ENCODE measurements at places on chromosomes 3 and 15.
A peak's percentile ranks its signal among the peaks of the same experiment; 100 is the strongest.

DNA sequence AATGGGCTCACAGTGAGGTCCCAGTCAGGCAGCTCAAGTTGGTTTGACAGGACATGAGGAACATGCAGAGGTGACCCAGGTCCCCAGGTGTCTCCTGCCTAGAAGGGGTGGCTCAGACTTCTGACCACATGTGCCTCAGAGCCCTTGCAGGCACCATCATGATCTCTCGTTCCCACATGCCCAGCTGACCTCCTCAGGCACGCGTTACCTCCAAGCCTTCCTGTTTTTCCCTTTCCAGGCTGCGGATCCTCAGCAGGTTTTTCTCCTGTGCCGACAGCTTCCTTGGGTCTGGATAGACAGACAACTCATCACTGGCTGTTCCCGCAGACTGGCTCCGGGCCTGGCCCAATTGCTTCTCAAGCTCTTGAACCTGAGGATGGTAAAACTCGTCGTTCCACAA, 30.4 kb downstream of the CCDC13 start:
- DNase-seq = no peak

DNA sequence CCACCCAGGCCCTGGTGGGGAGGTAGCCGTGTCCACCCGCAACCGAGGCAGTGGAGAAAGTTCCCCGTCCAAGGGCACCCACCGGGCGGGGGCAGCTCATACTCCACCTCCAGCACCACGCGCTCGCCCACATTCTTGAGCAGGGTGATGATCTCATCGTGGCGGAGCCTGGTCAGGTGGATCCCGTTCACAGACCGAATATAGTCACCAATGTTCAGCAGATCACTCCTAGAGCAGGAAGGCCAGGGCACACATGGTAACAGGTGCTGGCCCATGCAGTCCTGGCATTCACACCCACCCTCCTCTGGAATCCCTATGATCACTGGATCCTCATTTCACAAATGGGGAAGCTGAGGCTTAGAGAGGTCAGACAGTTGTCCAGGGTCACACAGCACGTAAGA, 15.8 kb downstream of the GRIP2 start:
- peak; percentile 2 for DNase-seq

DNA sequence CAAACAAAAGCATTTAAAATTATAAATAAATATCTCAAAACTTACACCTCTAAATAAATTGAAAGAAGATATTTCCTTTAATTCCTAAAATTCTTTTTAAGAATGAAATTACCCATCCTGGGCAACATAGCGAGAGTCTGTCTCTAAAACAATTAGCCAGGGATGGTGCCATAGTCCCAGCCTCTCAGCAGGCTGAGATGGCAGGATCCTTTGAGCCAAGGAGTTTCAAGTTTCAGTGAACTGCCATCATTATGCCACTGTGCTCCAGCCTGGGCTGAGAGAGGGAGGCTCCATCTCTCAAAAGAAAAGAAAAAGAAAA, 25.4 kb downstream of the AADAC start:
- DNase-seq = no peak

DNA sequence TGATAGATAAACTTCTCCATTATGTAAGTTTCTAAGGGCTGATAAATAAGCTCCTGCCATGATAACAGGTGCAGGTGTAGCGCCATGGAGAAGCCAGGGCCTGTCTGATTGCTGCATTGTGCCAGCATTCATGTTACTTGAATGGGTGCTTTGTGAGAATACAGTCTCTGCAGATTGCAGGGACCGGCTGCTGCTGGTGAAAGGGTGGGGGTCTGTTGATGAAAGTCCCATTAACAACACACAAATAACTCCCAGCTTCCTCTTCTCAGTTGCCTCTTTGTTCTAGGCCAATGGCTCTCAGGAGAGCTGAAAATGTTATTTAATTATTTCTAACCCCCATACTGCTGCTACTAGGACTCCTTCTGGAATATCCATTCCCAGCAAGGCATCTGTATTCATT, 77.2 kb downstream of the RTP4 start:
- DNase-seq = no peak

GRCh38 chr3:113222451-113223086, 11.2 kb downstream of the BOC start:
- DNase-seq = no peak
